Ascending aorta (tissue), 2 donors: ENCODE measurements at places on chromosomes 1 and 21.

DNA sequence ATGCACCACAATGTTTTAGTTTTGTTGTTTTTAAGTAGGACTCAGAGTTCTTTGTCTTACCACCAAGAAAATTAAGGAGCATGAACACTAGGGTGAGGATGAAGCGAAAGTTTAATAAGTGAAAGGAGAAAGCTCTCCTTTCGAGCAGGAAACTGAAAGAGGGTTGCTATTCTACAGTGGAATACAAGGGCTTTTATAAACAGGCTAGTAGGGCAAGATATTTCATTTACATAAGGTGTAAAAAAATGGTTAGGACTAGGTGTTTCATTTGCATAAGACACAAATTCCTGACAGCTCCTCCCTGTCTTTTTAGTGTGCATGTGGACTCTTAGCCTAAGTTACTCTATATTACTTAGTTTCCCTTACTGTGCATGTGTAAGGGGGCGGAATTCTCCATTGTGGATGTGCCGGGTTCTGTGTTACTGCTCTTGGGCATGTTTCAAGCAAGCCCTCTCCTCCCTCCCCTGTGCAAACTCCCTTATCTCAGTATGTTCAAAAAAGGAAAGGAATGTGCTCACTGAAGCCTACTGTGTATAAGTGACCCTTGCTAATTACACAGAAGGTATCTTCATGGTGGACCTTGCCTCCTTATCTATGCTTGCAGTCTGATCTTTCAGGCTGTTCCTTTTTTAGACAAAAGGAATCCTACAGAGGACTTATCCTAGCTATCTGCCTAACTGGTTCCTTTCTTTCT is 7.3 kb downstream of the TSHB start:
- DNase-seq: no peak

DNA sequence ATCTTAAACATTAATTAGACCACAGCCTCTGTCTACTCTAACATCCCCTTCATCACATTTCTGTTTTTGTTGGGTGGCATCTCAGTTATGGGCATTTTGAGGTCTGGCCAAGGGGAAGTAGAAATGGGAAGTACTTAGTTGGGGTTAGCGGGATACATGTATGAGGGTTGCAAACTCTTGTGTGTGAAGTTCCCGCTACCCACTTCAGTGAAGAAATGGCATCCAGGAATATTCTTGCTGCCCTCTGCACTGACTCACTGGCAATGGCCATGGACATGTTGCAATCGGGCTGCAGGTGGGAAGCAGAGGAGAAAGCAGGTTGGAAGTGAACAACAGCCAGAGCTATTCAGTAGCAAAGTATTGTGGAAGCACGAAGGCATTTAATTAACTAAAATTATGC is 7.4 kb downstream of the CD48 start:
- no peak for DNase-seq

DNA sequence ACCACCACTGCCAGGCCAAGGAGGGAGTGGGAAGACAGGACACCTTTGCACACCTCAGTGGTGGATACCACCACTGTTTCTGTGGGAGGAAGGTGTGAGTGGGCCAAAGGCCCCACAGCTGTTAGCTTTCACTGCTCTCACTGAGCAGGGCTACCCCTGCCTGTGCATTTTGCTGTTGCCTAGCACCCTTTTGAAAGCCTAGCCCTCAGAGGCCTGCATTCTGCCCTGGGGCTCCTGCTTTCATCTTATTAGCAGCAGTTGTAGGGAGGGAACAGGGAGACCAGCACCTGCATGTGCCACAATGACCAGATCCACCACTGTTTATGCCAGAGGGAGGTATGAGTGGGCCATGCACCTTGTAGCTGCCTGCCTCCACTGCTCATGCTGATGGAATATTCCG is 110.9 kb upstream of the C21orf91 start:
- no peak for DNase-seq

- no peak for DNase-seq
Observed at GRCh38 chr1:1118011-1118875, 2.4 kb upstream of the C1orf159 start.
